Stromal cell of bone marrow (primary cell): ENCODE measurements at places on chromosomes 11 and 22.

- DNase-seq, result no peak
These were observed 1.5 kb downstream of the ZNRF3 start for GRCh38 chr22:28884747-28885350.

GRCh38 chr11:28106353-28107043 is 1.5 kb downstream of the KIF18A start:
- DNase-seq, result no peak

GRCh38 chr11:117950301-117950700 is 21.1 kb upstream of the TMPRSS13 start:
- DNase-seq, result no peak

DNA sequence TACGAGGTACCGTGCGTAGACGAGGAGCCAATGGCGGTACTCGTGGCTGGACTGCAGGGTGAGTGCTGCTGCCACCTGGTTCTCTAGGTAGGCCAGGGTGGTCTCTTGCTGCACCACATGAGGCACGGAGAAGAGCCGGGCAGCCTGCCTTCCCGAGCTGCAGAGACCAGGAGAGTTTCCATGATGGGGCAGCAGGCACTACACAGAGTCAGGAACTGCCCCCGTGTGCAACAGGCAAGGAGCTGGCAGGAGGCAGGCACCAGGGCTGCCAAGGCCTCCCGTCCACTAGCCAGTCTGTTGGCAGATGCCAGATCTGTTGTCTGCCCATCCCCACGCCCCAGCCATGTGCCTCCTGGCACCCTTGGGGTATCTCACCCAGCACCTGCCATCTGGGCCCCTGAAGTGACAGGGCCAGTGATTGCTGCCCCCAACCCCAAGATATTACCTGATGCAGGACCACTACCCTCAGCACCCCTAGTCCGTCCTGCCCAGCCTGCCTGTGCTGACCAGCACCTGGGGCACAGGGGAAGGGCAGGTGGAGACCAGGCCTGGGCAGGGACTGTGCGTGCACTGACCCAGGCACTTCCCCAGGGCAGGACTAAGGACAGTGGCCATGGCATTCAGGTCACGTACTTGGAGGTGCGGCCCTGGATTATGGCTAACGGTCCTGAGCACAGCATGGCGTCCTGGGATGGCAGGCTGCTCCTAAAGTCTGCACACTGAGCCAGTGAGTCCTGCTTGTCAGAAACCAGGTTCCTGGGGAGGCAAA is 62.0 kb upstream of the CLTCL1 start:
- DNase-seq, result no peak

- no peak for DNase-seq
These were observed 52.7 kb downstream of the SMIM38 start for GRCh38 chr11:69208190-69209037.

DNA sequence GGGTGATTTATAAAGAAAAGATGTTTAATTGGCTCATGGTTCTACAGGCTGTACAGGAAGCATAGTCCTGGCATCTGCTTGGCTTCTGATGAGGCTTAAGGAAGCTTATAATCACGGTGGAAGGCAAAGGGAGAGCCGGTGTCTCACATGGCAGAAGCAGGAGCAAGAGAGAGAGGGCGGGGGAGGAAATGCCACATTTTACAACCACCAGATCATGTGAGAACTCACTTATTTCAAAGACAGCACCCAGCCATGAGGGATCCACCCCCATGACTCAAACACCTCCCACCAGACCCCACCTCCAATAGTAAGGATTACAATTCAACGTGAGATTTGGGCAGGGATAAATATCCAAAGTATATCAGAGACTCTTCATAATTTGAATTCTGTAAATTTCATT is 200.7 kb downstream of the MSANTD4 start:
- no peak for DNase-seq

DNA sequence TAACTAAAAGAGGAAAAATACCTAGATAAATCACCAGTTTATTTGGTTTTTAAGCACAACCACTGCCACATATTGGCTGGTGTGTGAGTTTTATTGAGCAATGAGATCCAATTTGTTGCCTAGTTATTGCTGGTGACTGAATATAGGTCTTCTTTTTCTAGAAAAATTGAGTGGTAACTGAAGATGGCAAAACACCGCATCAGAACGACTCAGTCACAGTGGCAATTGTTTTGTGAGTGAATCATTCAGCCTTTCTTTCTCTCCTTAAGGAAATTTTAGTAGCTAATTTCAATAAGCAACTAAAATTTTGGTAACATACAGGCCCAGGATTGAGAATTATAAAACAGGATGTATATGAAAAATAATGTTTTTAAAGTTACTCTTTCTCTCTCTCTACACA is 533.0 kb downstream of the KCNA4 start:
- DNase-seq, result peak; percentile 36

GRCh38 chr11:22785251-22785650 is 44.4 kb downstream of the SVIP start:
- DNase-seq, result no peak

DNA sequence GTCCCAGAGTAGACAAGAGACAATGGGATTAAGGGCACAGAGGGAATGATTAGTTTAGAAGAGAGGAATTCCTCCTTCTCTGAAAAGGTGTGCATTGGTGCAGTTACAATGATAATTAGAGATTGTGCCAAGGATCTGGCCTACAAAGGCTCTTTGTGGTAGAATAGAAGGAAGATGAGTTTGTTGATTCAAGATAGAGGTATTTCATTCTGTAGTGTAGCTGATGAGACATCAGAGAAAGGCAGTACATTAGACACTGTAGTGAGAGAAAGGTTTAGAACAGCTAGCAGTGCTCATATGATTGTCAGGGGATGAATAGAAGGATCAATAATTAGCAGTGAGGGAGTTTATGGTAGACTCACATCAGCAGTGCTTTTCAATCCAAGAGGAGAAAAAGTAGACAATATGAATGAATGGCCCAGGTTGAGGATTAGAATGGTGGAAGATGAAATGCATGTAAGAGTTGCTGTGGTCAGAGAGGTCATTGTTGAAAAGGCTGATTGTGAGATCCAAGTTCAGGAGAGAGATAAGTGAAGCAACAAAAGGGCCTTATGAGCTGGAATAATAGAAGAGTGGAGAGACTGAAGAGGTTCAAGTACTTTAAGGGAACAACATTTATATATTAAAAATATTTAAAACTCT is 28.9 kb downstream of the SIK2 start:
- DNase-seq, result no peak

- no peak for DNase-seq
These were observed 13.7 kb upstream of the GNB1L start for GRCh38 chr22:19868333-19868732.

DNA sequence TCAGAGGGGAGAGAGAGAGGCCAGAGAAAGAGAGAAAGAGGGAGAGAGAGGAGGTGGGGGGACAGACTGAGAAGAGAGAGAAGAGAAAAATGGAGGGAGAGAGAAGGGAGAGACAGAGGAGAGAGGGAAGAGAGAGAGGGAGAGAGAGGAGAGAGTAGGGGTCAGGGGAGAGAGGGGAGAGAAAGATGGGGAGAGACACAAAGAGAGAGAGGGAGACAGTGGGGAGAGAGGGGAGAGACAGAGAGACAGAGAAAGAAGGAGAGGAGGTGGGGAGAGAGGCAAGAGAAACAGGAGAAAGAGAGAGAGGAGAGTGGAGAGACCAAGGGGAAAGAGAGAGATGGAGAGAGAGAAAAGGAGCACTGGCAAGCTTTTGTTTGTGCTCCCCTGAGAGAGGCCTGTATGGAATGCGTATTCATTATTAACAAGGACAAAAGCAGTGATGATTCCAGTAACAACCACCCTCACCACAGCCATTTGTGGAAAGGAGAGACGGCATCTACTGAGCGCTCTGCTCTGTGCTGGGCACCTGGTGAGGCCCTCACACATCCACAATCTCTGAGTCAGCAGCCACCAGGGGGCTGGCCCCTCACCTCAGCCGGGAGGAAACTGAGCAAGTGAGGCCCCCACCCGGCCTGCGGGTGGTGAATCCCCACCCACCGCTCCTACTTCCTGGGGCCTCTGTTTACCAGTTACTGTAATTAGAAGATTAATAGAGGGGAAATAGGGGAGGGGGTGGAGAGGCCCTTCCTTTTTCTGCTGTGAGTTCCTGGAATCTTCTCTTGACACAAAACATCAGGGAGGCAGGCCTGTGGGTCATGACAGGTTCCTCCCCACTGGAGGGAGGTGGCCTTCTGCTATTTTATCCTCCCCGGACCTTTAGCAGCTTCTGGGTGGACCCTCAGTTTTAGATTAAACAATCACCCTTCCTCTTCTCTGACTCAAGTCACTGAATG is 14.6 kb upstream of the MIAT start:
- no peak for DNase-seq

- no peak for DNase-seq
These were observed 35.3 kb downstream of the LIF start for GRCh38 chr22:30211124-30211820.

DNA sequence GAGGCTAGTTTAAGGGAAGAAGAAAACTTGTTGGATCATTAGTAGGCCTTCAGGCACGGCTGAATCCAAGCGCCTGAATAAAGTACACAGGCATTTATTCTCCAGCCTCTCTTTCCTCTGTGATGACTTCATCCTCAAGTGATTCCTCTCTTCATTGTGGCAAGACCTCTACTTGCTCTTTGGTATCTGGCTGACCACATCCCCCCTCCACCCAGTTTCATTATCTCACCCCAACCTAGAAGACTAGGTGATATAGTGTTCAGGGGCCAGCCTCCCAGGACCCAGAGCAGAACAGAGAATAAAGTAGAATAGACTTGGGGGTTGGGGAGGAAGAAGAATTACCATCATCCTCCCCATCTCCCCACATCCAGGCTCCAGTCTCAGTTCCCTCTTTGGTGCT is 189.3 kb downstream of the MIAT start:
- no peak for DNase-seq

DNA sequence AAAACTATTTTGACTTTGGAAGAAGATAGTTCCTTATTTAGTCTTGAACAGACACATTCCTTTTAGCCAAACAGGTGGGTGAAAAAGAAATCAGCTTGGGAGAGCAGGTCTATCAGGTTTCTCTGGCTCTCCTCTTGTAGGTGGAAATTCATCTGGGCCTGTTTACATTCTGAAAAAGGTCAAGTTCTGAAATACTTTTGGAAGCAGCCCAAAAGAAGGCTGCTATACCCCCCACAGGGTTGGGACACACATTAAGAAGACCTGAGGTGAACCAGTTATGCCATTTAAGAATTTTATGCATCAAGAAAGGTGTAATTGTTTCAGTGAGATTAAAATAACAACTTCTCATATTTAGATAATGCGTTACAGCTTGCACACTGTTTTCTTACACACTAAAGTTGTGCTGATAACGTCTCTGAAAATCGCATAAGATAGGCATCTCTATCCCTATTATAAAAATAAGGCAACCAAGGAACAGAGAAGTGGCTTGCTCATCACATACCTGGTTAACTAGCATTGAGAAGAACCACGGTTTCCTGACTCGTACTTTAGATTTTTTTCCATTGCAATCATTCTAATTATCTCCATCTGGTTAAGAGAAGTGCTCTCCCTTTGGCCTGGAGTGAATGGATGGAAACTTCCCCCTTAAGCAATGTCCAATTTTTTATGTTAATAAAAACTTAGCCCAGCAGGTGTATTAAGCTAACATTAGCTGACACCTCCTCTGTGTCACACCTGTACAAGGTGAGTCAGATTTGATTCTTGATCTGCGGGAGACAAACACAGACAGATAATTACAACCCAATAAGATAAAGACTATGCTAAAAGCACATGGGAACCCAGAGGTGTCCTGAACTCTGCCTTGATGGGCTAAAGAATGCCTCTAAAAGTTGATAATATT is 60.5 kb upstream of the UCP3 start:
- no peak for DNase-seq

GRCh38 chr11:72754544-72755155 is 2.4 kb upstream of the ARAP1 start:
- no peak for DNase-seq

- DNase-seq, result no peak
These were observed 18.3 kb downstream of the ATG16L2 start for GRCh38 chr11:72832301-72833082.

DNA sequence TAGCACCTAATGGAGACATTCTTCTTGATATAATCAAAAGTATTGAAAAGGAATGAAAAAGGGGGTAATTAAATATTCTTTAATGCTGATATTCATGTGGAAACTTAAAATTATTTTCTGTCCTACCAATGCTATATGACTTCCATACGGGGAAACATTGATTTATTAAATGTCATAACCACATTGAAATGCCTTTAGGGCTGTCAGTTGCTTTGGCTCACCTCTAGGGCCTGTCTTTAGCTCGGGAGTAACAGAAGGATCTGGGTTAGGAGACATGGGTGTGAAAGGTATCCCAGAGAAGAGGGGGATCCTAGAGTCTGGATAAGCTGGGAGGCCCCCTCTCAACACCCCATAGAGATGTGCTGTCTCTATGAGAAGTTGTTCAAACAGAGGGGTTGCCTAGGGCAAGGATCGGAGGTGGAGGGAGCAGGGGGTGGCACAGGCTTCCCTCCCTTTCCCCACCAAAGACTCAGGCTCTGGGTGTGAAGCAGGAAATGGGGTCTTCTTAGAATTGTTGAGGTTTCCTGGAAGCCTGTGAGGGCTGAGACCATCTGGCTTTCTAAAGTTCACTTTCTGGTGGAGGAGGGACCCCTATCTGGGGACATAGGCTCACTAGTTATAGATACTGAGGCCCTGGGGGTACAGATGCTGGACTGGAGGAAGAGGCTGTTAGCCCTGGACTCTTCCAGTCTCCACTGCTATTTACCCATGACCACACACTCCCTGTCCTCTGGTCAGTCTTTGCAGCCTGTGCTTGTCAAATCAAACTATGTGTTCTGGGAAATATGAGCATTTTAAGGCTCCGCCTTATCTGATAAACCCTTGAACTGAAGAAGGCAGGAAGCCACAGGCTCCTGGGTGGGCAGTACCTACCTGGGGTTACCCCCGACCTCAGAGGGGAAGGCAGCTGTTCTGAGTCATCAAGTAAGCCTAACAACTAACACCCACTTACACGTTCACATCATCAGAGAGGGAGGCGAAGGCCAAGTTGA is 55.8 kb upstream of the RRAS2 start:
- DNase-seq, result no peak

GRCh38 chr22:38033522-38034277 is 23.5 kb upstream of the PICK1 start:
- no peak for DNase-seq

DNA sequence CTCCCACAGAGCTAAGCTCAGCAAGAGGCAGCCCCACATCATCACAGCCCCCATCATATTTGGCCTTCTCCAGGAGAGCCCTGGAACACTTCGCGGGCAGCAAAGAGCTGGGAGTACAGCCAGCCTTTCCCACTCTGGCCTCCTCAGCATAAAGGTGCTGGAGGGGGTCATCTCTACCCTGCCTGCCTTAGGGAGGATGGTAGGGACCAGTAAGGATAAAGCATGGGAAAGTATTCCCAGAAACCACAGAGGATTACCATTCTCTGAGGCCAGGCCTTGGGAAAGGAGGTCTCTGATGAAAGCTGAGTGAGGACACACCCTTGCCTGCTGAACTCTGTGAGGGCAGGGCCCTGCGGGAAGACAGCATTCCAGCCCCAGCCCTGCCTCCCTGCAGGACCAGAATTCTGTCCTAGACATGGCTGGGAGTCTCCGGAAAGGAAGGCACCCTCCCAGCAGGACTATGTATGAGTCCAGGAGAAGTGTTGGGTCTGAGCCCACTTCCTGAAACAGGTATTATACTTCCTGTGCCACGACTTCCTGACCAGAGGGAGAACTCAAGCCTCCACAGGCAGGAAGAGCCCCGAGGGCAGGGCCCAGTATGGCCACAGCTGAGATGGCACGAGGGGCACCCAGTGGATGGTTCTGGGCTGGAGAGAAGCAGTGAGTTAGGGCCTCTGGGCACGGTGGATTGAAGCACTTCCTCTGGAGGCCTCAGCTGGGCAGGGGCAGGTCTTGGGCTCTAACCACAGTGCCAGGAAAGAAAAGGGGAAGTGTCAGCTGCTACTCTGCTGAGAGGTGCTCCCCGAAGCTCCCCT is 12.9 kb upstream of the CASTOR1 start:
- peak; percentile 69 for DNase-seq
